ENCODE measurements at places on chromosomes 2 and 18.

- no peak for DNase-seq
Measured at GRCh38 chr18:48950536-48951447, at the start of gene SMAD7. TSS of gene SMAD7 (minus strand) at chr18:48950965. CDS start at chr18:48950424, 541 bp downstream.

GRCh38 chr2:29218550-29219125 lies 103.4 kb downstream of the CLIP4 start:
- no peak for DNase-seq

GRCh38 chr2:127370010-127370409 lies 17.8 kb downstream of the MAP3K2 start:
- DNase-seq: no peak

DNA sequence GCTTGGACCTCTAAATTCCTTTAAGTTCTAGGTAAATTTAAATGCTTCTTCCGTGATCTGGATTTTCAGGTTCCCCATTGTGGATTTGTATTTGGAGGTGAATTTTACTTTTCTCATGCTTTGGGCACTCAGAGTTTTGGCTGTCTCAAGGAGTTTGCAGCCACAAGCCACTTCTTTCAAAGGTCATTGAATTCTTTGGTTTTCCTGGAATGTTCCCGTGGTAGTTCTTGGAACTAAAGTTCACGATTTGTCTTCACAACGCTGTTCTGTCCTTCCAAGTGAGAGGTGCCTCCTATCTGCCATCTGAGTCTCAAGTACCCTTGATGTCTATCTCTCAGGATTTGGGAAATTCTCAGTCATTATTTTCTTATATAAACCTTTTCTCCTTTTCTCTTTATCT lies 1438.7 kb upstream of the ZEB2 start:
- DNase-seq: no peak

DNA sequence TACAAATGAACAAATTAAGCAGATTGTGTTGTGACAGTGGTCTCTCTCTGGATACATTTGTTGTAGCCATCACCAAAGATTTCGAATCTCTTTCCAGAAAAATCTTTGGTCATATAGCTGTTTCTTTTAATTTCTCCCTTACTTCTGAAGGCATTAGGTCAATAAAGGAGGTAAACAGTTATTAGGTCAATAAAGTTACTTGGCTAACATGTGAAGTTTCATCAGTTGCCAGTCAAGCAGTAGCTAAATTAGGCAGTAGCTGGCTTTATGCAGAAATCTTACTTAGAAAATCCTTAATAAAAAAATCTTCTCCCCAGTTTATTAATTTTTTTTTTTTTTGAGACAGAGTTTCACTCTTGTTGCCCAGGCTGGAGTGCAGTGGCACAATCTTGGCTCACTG lies 115.5 kb downstream of the MBD5 start:
- DNase-seq: no peak

GRCh38 chr18:46628206-46628605 lies 28.8 kb downstream of the LOXHD1 start:
- no peak for DNase-seq

DNA sequence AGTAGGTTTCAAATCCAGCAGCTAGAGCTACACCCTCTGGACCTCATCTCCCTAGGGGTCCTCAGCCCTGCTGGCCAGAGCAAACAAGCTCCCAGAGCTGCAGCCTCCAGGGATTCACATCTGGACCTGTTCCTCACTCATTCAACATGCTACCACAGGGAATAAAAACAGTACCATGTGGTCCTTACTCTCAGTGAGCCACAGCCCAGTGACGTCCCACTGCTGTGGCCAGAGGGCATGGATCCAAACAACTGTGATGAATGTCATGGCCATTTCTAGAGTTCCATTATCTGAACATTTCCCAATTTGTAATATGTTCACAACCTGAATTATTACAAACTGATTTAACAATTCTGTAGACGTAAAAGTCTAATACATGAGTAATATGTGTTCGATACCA lies 177.9 kb downstream of the TRABD2A start:
- DNase-seq: no peak

GRCh38 chr18:30712383-30712782 lies 330.2 kb downstream of the DSC3 start:
- DNase-seq: no peak

- no peak for DNase-seq
Measured at GRCh38 chr2:24163186-24163585, 11.7 kb upstream of the FAM228A start.

GRCh38 chr2:161163440-161163839 lies 3.2 kb downstream of the TANK start:
- DNase-seq: no peak

GRCh38 chr18:74139411-74139810 lies 8.2 kb downstream of the FBXO15 start:
- no peak for DNase-seq

DNA sequence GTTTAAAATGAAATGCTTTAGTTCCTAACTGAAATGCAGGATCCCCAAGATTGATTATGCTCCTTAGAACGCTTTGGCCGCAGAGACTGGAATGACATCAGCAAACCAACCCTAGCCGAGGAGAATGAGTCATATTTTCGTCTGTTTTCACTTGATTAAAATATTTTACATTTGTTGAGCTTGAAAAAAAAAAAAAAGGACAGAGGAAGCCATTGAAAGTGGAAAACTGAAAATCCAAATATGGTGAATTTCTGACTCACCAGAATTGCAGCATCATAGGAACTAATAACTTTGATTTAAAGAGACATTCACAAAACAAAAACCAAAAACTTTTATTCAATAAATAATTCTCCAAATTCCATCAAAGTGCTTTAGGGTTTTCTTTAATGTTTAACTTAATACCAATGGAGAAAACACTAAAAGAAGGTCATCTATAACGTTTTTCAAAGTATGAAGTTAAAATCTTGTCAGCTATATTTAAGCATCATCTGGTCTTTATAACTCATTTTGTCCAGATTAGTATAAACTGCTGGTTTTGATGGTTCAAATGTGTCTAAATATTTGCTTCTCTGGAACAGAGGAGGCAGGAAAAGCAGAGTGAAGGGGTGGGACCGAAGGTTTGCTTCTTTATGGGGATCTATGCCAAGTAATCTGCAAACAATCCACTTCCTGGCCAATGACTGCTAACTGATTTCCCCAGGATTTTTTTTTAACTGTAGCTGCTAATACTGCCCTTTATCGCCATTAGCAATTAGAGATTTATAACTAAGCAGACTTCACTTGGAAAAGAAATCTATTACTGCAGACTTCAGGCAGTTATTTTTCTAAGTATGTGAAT lies 30.9 kb upstream of the COL5A2 start:
- DNase-seq: no peak

- DNase-seq: no peak
Measured at GRCh38 chr18:35999925-36000324, 27.4 kb downstream of the RMP24 start.

DNA sequence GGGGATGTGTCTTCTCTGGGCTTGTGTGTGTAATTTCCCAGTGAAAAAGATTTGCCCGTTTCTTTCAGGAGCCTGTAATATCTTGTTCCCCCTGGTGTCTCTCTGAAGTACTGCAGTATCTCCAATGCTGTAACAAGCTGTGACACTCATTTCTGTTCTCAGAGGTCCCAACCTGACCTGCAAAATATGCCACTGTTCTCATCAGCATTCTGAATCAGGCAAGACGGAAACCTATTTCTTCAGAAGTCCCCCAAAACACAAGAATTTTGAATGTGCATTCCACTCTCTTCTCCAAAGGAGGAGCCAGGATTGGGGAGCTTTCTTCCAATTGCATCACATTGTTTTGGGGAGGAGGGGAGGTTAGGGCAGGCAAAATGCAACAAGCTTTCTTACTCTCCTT lies 77.0 kb upstream of the CNGA3 start:
- DNase-seq: no peak

DNA sequence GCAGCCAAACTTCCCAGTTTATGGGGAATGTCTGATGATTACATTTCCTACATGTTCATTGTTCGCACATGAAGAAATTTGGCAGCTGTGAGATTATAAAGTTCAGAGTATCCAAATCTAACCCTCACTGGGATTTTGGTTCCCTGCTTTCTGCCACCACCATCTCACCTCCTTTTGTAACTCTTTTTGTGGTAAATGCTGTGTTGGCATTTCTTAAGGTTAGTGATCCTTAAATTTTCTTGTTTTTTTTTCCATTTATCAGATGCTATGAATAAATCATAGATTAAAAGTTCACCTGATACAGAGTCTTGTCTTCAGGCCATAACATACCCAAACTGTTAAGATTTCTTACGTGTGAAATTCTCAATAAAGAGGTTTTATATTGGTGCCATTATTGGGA lies 8.5 kb upstream of the TBR1 start:
- DNase-seq: no peak

- DNase-seq: no peak
Measured at GRCh38 chr18:54787121-54787520, 41.2 kb upstream of the RAB27B start.

DNA sequence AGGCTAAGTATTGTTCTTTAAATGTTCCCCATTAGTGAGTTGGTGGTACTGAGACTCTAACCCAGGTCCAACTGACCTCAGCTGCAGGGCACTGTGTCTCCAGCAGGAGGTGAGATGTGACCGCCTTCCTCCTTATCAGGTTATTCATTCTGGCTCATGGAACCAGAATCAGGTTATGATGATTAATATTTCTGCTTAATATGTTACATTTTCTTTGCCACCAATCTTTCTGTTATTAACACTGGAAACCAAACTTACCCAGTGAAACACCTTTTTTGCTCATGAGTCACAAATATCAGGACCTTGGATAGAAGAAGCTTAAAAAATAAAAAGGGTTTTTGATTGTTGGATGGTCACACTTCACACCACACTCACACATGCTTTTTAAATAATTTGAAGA lies 85.4 kb downstream of the DPP4 start:
- DNase-seq: no peak

DNA sequence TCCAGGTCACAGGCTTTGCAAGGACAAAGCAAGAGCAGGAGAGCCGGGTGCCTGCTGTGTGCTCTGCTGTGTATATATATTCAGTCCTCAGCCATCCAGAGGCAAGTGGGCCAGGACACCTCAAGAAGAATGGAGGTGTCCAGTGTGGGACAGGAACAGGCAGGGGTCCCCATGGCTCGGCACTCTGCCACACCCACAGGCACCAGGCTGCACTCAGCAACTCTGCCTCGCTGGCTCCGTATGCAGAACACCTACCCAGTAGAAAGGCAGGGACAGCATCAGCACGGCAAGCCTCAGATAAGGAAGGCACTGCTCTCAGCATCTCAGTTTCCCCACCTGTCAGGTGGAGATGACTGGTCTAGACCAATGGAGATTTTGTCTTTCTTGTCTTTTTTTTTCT lies 57.8 kb downstream of the DNMT3A start:
- DNase-seq: no peak

- DNase-seq: no peak
Measured at GRCh38 chr2:97868986-97869721, 126.6 kb downstream of the TMEM131 start.

- DNase-seq: no peak
Measured at GRCh38 chr2:33897741-33898140, 298.6 kb upstream of the FAM98A start.

- DNase-seq: no peak
Measured at GRCh38 chr18:75316223-75316622, 105.6 kb downstream of the TSHZ1 start.

DNA sequence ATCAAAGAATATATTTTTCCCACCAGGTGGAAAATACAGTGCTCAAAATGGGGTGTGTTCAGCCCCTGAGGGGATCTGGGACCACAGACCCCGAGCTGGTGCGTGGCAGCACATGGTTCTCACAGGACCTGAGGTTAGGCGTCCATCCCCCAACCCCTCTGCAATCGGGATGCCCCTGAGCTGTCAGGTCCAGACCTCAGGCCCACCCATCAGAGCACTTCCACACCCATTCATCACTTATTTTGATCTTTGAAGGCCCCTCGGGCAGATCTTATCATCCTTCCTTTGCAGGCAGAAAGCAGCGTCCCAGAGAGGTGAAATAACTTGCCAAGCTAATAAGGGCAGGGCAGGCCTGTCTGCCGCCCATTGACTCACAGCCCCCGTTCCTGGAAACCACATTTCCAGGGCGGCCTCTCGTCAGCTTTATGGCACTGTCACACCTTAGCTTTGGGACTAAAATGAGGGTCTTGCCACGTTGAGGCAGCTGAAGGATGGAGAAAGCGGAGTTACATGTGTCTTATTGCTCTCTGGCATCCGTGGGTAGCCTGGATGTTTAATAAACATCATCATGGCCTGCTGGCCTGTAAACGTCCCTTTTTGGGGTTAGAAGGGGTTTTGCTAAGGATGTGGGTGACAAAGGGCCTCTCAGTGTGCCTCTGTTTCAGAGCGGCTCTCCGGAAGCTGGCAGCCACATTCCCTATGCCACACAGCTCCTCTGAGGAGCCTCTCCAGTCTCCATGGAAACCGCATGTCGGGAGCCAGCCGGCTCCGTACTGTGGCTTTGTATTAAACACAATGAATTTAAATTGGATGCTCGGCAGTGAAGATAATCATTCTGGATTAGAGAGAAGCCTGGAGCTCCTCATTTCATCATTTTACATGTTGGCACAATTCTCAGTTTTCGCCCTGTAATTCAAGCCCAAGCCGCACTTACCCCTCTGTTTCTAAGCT lies 58.3 kb upstream of the MAPRE3 start:
- DNase-seq: no peak

DNA sequence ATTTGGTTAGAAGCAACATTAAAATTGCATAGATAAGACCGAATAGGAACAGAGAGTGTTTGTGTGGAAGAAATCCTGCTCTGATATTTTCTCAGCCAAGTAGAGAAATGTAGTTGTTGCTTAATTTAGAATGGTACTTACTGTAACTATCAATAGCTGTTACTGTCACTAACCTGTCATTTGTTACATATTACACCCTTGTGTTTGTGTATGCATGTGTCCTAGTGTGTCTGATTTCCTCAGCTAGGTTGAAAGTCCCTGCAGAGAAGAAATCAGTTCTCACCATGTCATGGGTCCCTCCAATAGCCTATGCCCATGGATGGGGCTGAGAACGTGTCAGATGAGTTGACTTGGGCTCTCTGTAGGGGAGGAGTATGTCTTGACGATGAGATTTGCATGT lies 94.4 kb downstream of the SPTBN1 start:
- no peak for DNase-seq

Data from stimulated activated CD4-positive, alpha-beta T cell treated with anti-CD3 and anti-CD28 coated beads, Interleukin-12 subunit alpha, Interleukin-12 subunit beta, amount 100 ng/mL, for 24 hours (primary cell).